T47D (cell line): ENCODE measurements at places on chromosomes 5 and 9.

DNA sequence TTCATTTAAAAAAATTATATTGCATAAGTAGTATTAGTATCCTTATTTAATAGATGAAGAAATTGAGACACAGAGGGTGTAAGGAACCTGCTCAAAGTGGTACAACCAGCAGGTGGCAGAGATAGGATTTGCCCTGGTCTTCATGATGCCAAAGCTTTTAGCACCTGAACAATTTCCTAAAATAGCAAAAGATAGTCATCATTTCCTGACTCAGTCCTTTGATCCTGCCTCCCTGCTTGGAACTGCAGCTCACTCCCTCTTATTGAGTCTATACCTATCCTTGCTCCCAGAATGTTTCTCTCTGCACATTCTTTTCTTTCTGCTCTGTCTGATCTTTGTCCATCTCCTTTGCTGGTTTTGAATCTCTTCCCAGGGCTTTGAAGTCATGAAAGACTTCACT, 155.8 kb downstream of the FRMD3 start:
- no peak for DNase-seq

- DNase-seq = no peak
Measured at GRCh38 chr5:171610686-171611085, 174.9 kb upstream of the SMIM23 start.

DNA sequence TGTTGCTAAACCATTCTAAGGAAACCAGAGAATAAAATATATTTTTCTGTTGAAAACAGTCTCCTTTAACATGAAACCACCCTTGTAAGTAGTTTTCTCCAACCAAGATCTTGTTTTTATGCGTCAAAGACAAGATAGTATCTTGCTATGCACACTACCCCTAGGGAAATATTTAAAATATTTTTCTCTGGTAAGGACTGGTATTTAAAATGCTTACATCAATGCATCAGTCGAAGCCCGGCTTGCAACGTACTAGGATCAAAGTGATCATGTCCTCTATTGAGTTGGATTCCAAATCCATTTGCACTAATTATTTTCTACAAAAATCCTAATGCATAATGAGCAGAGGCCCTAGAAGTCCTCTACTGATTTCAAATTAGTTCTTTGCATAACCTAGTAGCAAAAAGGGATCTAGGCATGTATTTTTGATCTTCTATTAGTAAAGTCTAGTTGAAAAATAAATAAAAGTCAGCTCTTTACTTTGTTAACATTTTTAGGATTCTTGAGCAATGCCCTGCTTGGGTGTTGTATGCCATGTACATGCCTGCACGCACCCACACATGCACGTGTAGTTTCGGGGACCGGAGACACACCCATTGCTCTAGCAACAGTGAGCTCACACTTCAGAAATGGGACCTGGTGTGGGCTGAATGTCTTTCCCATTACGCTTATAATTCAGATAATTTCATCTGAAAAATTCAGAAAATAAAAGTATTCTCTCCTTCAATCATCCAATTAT, 165.0 kb upstream of the GPR151 start:
- no peak for DNase-seq

- DNase-seq = no peak
Measured at GRCh38 chr9:97431549-97432143, 19.8 kb downstream of the TDRD7 start.

DNA sequence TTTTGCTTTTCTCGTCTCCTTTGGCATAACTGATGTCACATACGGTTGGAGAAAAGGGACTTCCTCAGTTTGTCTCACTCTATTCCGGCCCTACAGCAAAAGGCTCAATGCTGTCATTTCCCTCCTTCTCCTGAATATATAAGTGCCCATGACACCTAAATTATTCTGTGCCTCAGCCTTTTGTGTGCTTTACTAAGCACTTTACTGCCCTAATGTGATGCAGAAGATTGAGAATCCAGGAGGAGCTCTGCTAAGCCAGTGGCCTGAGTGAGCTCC, 7.6 kb downstream of the CD180 start:
- DNase-seq = no peak

- DNase-seq = no peak
Measured at GRCh38 chr5:38547257-38547656, 9.2 kb downstream of the LIFR start.

- DNase-seq = no peak
Measured at GRCh38 chr9:83959061-83959460, 21.0 kb downstream of the HNRNPK start.

DNA sequence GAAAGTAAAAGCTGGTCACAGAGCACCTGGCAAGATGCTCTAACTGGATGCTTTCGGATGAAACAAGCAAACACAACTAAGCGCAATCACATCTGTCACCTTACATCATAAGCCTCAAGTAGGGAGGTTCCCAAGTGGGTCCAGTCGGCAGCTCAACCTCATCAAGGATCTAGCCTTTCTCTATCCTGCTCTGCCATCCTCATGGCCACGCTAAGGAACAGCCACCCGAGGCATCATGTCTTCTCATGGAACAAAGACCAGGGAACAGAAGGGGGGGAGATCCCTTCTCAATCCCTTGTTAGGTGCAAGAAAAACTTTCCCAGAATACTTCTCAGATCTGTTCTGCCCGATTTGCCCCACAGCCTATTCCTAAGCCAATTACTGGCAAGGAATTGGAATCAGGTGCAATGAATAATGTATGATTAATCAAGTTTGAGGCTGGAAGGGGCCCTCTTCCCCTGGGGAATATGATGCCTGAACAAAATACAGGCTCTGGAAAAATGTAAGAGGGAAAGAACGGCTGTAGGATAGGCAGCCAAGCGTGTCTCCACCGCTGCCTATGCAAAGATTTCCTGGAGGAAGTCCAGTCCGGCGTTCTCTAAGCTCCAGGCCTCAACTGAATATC, 1.3 kb upstream of the HABP4 start:
- DNase-seq = no peak

DNA sequence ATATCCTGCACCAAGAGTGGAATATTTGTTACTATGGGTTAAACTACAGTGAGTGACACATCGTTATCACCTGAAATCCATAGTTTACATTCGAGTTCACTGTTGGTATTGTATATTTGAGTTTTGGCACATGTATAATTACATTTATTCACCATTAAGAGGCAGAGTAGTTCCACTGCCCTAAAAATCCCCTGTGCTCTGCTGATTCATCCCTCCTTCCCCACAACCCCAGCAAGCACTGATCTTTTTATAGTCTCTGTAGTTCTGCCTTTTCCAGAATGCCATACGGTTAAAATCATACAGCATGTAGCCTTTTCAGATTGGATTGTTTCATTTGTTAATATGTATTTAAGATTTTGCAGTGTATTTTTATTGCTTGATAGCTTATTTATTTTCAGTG, 495.2 kb downstream of the DIRAS2 start:
- no peak for DNase-seq

DNA sequence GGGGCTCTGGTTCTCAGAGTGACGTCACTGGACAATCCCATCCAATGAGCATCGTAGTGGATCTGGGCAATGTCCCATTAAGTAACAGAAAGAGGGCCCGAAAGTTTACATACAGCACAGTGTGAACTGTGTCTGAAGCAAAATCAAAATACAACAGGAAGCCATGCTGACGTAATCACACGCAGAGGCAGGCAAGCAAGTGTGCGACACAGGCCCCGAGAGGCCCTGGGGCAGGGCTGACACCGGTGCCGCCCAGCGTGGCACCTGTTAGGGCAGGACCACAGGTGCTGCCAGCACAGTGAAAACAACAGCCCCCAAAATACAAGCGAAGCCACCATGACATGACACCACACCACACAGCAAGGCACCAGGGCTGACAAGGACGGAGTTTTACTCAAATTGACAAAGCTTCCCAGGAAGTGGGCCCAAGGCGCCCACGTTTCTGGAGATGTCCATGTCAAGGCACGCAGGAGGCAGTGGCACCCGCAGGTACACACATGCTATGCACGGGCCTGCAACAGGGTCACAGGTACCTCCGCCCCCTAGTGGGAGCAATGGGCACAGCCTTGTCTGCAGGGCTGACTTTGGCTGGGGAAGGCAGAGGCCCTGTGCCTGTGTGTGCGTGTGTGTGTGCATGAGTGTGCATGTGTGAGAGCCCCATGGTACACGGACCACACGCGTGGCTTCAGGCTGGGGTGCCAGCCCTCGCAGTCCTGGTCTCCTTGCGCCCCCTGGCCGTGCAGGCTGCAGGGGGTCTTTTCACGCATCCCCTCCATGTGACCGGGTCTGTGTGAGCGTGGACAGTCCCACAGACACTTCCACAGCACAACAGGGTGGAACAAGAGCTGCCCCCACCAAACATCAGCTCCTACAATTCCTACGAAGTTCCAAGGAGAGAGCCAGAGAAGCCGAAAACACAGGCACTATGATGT, 19.6 kb downstream of the QSOX2 start:
- DNase-seq = peak; percentile 97

DNA sequence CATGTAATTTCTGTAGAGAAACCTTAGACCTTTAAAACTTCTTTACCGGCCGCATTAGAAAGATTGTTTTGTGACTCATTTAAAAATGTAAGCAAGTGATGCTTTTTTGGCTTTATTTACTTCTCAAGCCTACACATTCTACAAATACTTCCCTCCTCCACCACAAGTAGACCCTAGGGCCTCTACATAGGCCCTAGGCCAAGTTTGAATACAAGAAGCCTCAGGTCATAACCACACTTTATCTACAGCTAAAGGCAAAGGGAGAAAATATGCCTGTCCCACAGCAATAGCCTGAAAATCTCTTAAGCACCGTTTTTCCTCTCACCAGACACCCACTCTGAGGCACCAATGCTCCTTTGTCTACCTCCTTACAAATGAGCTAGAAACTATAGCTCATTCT, 53.9 kb downstream of the CSNK1A1 start:
- DNase-seq = peak; percentile 29

DNA sequence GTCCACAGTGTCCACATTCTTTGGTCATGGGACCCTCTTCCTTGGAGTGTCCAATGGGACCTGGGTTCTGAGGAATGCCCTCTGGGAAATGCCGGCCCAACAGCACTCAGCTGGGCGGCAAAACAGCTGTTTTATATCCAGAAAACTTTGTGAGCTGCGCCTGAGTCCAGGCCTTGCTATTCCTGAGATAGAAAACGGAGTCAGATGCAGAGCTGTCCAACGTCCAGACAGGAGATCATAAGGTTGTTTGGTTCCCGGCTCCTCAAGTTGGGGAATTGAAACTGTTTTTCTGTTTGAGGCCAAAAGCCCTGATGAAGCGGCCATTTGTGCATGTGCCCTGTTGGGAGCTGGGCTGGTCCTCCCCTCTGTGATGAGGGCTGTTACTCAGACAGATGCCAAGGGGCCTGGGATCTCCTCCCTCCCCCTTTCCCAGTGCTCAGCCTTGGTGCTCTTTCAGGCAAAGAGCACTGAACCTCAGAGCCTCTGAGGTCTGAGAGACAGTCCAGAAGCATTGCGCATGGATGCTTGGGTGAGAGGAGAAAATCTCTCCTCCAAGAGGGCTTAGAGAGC, 66.6 kb upstream of the GARNL3 start:
- no peak for DNase-seq

GRCh38 chr9:130378875-130379648, 65.7 kb upstream of the ASS1 start:
- no peak for DNase-seq

DNA sequence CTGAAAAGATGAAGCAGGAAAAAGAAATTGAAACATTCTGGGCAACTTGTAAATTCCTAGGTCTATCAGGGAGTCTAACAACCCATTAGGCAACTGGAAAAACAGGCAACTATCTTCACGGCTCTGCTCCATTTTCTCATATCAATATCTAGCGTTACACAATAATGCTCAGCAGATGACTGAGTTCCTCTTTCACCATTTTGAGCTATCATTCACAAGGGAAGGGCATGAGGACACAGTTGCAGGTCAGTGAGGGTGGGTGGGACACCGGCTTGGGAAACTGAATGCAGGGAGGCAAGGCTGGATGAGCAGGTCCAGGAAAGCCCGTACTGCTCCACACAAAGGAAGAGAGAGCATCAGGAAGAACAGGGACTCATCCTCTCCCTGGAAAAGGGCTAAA, 67.0 kb downstream of the FRMD3 start:
- DNase-seq = no peak

DNA sequence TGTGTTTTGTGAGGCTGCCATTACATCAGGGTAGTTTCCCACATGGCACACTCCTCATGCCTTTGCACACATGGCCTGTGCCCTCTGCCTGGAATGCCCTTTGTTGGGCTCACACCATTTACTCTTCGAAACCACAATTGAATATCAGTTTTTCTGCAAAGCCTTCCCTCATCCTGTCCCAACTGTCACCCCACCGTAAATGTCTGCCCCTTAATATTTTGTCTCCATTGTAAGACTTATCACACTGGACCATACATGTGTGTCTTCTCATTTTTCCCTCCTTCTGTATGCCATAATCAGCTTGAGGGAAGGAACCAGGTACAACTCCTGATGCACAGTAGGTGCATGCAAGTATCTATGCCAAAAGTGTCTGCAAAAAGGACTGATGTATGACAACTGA, 62.7 kb upstream of the TMEM252 start:
- DNase-seq = no peak

- DNase-seq = no peak
Measured at GRCh38 chr9:126819482-126819881, 14.6 kb downstream of the ZBTB43 start.

DNA sequence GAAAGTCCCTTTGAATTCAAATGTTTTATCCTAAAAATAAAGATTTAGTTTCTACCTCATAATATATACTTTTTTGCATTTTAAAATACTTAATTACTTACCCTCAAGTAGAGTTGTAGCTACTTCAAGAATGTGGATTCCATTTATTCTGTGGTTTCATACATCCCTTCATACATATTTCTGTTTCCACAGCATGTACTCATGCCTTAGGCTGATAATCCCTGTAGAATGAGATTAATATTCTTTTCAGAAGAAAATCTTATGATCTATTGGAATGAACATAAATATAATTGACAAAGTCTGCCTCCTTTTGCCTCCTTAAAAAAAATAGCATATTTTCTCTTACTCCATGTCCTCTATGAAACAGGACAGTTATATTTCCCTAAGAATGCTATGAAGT, 465.7 kb downstream of the DTWD2 start:
- no peak for DNase-seq

- DNase-seq = no peak
Measured at GRCh38 chr5:178561746-178562264, 28.4 kb downstream of the COL23A1 start.

DNA sequence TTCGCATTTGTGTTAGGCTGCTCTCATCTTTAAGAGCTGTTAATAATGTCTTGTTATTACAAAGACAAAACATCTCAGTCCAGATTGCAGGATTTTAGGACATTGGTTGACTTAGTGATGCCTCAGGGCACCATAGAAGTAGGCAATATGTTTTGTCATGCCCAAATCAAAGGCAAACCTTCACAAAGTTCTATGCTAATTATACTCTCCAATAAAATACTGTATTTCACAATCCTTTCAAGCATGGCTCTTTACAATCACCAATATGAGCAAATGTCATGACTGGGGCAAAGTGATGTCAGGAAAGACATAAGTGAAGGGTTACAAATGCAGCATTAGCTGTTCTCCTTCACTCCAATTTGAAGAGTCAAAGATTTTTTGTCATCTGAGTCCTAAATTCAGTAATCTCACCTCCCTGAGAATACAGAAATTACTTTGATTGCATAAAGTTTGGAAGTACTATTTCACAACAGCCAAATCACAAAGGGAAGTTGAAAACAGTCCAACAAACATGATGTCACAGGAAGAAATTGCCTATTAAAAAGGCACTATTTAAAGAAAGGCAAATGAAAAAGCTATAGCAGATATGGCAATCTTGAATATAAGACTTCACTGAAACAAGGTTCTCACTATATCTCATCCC, 303.2 kb downstream of the PRR16 start:
- no peak for DNase-seq

- no peak for DNase-seq
Measured at GRCh38 chr5:153831973-153832372, 206.7 kb downstream of the FAM114A2 start.

GRCh38 chr5:103092676-103093075, 27.3 kb downstream of the GIN1 start:
- no peak for DNase-seq
